Hindlimb muscle (tissue), 1 donor: ENCODE measurements at places on chromosomes 7 and 10.

DNA sequence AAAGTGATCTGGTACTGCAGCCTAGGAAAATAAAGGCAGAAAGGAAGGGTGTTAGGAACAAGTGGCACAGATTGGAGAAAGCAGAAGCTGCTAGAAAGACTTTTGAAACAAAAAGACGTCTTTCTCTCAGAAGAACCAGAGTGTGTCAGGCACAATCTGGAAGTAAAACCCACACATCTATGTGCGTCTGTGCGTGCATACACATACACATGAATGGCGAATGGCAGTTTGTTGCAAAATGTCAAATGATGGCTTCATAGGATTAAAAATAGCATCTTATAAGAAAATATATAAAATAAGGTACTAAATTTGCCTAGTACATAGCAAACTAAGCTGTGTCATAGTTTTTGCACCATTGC is 246.3 kb downstream of the CDK14 start:
- no peak for DNase-seq

DNA sequence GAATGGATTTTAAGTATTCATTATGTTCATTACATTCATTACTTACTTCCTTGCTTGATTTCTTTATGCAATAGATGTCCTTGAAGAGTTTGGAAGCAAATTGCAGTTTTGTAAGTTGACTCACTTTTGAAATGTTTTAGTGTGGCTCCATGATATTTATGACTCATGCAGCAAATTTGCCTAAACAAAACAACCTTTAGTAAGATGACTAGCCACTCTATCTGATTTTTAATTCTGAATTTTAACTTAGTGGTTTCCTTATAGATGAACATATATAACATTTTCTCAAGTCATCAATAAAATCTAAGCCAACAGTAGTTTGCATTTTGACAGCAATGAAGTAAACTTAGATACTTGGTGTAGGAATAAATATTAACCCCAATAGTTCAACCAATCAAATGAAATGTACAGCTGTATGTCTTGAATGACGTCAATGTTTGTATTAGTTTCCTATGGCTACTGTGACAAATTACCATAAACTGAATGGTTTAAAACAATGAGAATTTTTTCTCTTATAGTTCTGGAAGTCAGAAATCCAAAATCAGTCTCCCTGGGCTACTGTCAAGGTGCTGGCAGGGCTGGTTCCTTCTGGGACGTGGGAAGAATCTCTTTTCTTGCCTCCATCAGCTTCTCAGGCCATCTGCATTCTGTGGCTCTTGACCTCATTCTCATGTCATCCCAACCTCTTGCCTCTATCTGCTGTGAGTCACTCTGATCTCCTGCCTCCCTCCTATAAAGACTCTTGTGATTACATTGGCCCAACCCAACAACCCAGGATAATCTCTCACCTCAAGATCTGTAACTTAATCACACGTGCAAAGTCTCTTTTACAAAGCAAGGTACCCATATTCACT is 73.4 kb downstream of the AHR start:
- DNase-seq: no peak

DNA sequence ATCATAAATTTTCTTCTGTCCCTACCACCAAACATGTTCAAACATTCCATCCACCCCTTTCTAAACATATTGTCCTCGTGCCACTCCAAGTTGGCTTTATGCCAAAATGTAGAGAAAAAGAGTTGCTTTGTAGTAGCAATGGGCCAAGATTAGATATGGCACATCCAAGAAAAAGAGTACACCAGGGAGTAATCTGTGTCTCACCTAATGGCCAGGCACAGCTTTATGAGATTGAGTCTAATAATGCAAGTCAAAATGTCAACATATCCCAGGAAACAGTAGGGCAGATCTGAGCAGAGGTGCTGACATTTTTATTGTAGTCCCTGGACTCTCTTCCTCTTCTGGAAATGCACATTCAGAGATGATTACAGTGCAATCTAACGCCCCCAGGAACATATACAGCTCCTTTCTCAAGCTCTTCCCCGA is 5.7 kb upstream of the OR6V1 start:
- no peak for DNase-seq

- DNase-seq: no peak
Observed at GRCh38 chr7:32100407-32100907, 30.2 kb upstream of the PDE1C start.

DNA sequence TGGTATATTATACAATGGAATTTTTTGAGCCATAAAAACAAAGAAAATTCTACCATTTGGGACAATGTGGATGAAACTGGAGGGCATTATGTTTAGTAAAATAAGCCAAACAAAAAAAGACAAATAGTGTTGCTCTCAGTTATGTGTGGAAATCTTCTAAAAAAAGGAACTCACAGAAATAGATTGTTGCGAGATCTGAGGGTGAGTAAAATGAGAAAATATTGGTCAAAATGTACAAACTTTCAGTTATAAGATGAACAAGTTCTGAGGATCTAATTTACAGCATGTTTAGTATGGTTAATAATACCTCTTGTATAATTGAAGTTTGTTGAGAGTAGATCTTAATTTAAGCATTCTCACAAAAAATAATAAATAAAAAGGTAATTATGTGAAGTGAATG is 291.2 kb downstream of the KIF20B start:
- no peak for DNase-seq

- no peak for DNase-seq
Observed at GRCh38 chr10:103241262-103242011, 4.2 kb upstream of the RPEL1 start.
